ENCODE measurements at places on chromosomes 6 and 20.

DNA sequence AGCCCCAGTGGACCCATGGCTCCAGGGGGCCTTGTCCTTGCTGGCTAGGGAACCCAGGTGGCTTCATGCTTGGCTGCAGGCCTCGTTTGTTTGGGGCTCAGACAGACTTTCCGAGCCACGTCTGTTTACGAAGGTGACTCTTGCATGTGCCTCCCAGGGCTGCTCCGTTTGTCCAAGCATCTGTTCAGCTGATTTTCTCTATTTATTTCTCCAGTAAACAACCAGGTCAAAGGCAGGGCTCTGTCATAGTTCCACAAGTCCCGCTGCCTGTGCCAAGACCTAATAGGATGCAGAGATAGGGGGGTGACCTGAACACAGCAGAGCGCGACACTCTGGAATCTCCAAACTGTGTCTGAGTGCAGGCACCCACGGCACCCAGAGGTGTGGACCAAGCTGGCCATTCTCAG is 12.8 kb upstream of the SPO11 start:
- DNase-seq = no peak

- peak; percentile 46 for DNase-seq
Measured at GRCh38 chr6:166488701-166489100, 97.8 kb downstream of the RAMACL start.

GRCh38 chr6:142306736-142307135 is 4.9 kb downstream of the ADGRG6 start:
- no peak for DNase-seq

- no peak for DNase-seq
Measured at GRCh38 chr6:18330548-18331081, 56.5 kb upstream of the RNF144B start.

DNA sequence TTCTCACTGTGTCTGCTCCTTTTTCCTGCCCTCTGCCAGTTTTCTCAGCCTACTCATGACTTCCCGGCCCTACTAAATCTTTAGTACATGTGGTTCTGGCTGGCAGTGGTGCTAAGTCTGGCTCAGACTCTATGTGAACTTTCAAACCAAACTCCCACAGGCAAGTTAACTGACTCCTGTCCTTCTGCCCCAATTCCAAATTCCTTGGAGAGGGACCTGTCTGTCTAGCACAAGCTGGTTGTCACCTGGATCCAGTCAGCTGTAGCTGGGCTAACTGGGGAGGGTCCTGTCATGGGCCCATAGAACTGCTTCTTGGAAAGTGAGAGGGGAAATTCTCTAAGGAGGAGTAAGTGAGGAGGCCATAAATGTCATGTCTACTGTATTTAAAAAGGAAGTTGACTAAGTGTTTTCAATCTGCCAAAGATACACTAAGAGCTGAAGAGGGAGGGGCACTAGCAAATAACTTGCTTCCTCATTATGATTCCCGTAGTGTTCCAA is 240.1 kb downstream of the KCNQ5 start:
- DNase-seq = no peak
